D341Med (cell line): ENCODE measurements at places on chromosomes 7 and 10.

DNA sequence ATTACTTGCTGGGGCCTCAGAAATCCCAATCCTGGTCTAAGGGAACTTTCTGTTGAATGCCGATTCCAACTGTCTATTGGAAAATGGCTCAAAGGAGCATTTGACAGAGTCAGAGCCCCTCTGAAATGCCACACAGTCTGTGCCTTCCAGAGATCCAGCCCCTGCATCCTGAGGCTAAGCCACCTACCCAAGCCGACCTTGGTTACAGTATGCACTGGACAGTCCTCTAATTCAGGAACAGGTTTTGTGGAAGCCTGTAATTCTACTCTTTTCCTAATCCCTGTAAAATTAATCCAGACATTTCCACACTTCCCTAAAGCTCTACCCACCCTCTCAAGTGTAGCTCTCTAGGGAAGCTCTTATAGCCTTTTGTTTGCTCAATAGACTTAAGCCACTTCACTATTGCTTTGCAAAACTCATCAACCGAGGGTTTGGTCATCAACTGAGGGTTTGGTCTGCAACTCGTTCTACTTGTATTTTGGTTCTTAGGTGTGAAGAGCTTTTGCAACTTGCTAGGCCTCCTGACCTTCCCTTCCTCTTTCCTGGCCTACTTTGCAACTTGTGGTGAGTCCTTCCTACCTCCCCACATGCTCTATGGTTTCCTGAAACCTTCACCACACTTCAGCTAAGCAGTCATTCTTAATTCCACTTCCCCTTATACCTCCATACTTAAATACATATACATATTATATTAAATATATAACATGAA lies 364.8 kb downstream of the SFMBT2 start:
- DNase-seq, result no peak

- DNase-seq, result no peak
Observed at GRCh38 chr7:5631152-5631551, 150.3 kb downstream of the RNF216 start.

DNA sequence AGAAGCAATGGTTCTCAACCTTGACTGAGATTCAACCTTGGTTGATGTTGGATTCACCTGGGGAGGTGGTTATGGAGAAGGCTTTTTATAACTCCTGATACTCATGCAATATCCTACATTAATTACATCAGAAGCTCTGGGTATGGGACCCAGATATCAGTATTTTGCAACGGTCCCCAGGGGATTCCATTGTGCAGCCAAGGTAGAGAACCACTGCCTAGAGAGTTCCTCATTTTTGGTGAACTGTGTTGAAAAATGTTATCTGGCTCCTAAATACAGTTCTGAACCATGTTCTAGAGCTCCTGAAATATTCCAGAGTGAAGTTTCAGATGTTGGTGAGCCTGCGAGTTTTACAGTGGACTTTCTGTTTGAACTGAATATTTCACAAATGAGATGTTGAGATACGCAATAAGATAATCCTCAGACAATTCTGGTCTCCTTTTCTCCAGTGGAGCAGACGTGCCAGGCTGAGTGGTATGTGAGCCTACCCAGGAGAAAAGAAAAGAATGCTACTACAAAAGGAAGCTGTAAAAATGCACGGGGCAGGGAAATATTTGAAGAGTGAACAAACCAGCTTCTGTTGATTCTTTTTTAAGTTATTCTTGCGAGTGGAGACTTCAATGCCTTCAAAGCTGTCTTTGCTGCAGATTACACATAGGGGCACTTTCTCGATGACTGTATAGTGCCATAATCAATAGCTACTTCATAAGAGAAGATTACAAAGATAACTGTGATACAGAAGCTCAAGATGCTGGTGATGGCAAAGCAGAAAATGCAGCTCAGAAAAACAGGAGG lies 13.6 kb upstream of the C10orf120 start:
- DNase-seq, result no peak

DNA sequence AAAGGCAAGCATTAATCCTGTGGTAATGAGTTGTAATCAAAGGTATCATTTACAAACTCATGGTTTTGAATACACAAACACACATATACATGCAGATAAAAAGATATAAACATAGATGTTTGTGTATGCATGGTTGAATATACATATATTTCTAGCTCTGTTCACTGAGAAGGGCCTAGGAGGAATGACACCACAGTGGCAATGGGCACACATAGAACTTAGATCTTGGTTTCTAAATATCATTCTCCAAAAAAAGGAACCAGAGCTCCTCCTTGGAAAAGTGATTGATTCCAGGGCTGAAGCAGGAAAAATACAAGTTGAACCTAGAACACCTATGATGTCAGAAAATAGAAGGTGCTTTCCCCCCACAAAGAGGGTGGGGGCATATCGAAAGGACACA lies 6.9 kb downstream of the CUL2 start:
- no peak for DNase-seq

DNA sequence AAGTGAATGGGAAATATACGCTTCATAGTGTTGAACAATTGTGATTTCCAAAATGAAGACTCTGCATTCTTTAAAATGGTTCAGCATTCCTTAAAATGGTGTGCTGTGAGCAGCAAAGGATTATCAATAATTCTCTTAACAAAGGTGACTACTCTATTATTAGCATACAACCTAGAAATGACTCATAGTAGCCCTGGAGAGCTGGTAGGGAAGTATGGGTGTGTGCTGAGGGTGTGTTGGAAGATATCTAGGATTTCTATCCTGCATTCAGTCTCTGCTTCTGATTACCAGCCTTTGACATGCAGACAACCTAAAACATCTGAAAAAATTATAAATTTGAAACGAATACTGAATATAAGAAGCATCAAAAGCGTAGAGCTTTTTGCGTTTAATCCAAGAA lies 72.5 kb downstream of the SEMA3D start:
- DNase-seq, result no peak

- no peak for DNase-seq
Observed at GRCh38 chr7:95957510-95957909, 185.2 kb downstream of the DYNC1I1 start.

DNA sequence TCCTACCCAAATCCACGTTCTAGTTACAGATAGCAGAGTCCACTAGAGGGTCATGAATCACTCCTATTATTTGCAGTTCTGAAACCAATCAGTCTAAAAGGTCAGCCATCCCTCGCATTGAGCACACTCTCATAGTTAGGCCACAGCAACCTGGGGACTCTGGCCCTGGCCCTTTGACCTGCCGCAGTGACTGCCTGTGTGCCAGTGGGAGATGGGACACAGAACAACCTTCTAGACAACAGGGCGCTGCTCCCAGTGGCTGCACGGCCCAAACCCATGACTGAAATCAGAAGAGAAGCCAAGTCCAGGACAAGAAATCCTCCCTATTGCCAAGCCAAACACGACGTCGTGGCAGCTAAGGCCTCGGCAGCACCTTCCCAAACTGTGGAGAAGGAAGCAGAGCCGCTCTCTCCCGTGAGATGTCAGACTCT lies 158.5 kb downstream of the HERPUD2 start:
- DNase-seq, result no peak

DNA sequence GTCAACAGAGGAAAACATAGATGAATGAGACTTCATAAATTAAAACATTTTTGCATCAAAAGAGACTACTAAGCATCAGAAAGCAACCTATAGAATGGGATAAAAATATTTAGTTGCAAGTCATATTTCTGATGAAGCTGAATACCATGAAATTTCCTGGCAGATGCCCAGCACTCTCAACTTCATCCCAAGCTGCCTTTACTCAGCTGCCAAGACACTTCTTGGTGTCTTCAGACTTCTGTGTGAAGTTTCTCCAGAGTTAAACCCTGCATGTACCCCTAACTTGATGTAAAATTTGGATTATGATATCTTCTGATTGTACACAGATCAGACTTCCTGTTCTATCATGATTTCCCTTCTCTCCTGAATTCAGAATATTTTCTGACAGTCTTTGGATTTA lies 73.2 kb downstream of the AKR1C4 start:
- no peak for DNase-seq

DNA sequence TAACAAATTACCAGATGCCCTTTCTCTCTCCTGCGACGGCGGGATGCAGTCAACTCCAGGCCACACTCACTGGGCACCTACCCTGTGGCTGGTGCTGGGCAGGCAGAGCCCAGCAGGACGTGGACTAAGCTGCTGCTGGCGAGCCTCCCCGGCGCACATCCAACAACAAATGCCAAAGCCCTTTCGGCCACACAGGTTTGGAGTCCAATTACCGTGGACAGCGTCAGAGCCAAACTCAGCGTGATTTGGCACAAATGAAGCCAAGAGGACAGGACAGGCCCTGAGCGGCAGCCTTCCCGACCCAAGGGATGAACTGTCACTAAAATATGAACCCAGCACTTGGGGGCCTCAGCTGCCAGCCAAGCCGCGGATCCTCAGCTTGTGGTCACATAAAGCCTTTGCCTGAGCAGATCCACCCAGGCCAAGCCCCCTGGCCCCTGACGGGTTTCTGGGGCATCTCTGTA lies 28.4 kb downstream of the DAGLB start:
- DNase-seq, result no peak

GRCh38 chr10:17430647-17431355 lies 23.6 kb downstream of the ST8SIA6 start:
- DNase-seq, result peak; percentile 73
